ENCODE measurements at places on chromosomes 12 and 14.

DNA sequence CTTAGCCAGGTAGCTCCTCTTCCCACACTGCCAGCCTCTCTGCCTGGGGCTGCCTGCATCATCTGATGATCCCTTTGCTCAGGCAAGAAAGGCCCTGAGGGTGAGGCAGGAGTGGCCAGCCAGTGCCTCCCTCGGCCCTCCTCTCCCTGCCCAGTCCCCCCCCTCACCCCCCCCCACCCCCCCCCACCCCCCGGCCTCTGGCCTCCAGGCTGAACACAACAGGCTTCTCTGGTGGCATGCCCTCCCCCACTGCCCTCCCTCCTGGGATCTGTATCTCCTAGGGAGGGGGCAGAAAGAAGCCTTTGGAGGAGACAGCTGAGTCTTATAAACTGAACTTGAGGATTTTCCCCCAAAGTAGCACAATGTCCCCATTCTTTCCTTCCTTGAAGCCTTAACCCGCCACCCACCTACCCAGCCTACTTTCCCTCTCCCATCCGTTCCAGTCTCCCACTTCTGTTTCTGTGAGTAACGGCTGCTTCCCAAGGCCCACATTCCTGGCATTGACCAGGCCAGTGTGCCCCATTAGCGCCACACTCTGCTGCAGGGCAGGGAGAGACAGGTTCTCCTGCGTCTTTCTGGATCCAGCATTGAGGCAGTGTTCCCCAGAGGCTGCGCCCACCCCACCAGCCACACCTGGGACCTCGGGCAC is 82.1 kb downstream of the B4GALNT3 start:
- no peak for DNase-seq

GRCh38 chr12:48819986-48820725 is 1.9 kb downstream of the CACNB3 start:
- DNase-seq: no peak

- no peak for DNase-seq
Measured at GRCh38 chr12:68786929-68787328, 21.0 kb upstream of the MDM2 start.

- no peak for DNase-seq
Measured at GRCh38 chr12:78156751-78157150, 326.1 kb downstream of the NAV3 start.

DNA sequence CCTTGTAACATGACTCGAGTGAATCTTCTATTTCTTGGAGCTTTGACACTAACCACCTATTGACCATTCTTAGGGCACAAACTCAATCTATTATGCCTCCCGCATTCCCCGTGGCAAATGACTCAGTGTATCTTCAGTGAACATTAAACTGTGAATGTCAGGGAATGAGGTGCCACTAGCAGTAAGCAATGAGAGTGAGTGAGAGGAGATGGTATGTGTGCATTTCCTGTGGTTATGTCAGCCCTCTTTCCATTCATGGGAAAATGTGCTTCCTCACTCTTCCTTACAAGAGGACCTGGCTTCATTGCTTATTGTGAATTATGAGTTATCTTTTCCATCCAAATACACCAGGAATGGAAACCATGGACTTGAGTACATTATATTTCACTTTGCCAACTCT is 229.2 kb downstream of the EMP1 start:
- DNase-seq: no peak

DNA sequence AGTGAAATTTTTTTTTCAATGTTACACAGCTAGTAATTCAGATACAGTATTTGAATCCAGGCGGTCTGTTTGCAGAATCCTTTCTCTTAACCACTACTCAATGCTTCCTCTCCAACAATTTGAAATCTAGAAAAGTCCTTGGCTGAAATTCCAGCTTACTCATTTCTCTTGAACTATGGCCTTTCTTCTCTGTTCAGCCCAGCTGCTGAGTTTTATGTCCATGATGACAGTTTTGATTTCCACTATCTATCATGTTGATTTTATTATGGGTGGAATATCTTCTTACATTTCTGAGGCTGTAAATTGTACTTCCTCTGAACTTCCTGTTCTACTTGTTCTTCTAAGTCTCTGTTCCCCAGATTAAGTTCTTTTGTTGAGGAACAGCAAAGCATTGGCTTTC is 315.3 kb downstream of the DIO2 start:
- DNase-seq: no peak

DNA sequence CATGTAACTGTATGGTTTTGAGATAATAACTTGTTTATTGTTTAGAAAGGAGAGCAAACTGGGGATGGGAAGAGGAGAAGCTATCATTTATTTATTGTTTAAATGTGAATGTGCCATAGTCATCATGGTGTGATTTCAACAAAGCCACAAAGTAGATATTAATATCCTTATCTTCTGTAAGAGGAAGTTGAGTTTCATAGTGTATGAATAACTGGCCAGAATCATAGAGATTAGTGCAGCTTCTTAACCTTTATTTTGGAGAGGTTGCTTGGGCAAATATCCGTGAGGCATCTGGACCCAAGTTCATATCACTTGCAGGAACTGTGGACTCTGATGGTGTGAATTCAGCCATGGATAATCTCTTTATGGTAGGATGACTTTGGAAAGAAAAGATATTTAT is 26.8 kb upstream of the LYZ start:
- no peak for DNase-seq

DNA sequence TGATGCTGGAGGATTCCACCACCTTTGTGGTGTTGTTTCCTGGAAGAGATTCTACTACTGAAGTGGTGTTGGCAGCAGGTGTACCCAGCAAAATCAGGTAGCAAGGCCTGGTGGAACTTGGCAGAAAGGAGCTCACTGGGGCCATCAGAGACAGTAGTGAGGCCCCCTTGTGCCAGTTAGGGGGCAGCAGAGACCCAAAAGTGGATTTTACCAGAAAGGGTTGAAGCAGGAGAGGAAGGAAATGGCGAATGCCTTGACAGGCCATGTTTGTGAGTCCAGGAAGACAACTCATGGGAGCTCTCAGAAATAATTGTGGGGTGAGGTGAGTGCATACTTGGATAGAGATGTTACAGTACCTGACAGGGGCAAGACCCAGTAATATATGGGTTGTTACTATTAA is 137.7 kb upstream of the FGD4 start:
- DNase-seq: no peak

- no peak for DNase-seq
Measured at GRCh38 chr14:64732066-64732465, 27.8 kb downstream of the PLEKHG3 start.

DNA sequence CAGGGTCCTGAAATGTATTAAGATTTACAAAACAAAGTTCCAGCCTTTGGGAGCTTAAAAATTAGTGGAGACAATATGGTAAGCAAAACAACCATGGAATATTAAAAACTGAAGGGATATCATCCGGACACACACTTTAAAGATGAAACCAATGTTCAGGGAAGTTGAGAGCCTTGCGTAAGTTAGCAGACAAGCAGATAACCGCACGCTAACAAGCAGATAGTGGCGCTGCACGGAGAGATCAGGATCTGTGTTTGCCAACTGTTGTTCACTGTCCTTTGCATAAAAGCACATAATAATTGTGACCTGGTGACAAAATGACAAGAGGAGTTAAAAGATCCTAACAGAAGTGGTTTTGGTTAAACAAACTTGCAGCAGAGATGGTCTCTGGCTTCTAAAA is 14.3 kb upstream of the TMEM229B start:
- no peak for DNase-seq

GRCh38 chr12:99381992-99382391 is 265.6 kb upstream of the GARIN6 start:
- no peak for DNase-seq

- DNase-seq: no peak
Measured at GRCh38 chr14:22558221-22558913, 30.7 kb downstream of the DAD1 start.

- no peak for DNase-seq
Measured at GRCh38 chr12:32087306-32087705, 19.3 kb upstream of the BICD1 start.

DNA sequence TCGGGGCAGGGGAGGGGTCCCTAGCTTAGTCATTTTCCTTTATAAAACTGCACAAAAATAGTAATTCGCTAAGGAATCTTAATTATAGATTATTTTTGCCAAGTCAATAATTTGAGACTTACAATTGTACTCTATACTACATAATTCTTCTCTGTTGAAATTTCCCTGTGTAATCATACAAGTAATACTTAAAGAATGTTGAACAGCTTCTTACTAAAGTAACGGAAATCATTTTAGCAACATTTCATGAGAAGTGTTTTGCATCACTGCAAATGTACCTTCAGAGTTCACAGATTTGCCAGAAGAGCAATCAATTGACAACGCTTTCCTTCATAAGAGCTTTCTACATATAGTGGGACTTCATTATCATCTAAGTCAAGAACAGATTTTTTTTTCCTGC is 7.9 kb upstream of the GNG2 start:
- no peak for DNase-seq

GRCh38 chr14:95522556-95522955 is 6.1 kb upstream of the SYNE3 start:
- DNase-seq: no peak

GRCh38 chr12:128059621-128060370 is 207.2 kb upstream of the TMEM132C start:
- no peak for DNase-seq

- no peak for DNase-seq
Measured at GRCh38 chr14:56808383-56809269, 1.7 kb downstream of the OTX2 start.

DNA sequence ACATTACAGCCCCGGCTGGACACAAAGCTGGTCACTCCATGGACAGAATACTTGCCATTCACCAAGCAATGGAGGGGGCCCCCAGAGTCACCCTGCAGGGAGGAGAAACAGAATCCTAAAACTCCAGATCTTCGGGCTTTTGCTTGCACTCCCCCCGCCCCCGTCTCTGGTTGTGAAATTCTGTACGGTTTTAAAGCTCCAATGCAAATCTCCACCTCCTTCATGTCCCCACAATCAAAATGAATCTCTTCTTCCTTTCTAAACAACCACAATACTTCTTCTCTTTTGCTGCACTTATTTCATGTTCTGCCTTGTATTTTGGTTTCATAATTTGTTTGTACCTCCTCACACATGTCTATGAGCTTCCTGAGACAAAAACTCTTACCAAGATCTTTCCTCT is 5.8 kb upstream of the BIN2 start:
- DNase-seq: no peak

Measured in stimulated activated CD4-positive, alpha-beta T cell treated with anti-CD3 and anti-CD28 coated beads, Interleukin-12 subunit alpha, Interleukin-12 subunit beta, amount 100 ng/mL, for 24 hours (primary cell).